Posterior vena cava (tissue), 2 donors: ENCODE measurements at places on chromosomes 5 and 9. TPM values are rescaled to one million over a fixed set of nuclear protein-coding genes. Genes with fewer than 3 reads are reported as not detected.

SERF1B gene
- 28.0 TPM for total RNA-seq

IL13 gene
- 0.29 TPM for total RNA-seq

PCDHGA2 gene
- 7.4 TPM for total RNA-seq

FBXW2 gene
- 61.5 TPM for total RNA-seq

CAMLG gene
- total RNA-seq = 31.6 TPM

RNF183 gene
- not detected for total RNA-seq
